ENCODE measurements at places on chromosomes 6 and 20.

DNA sequence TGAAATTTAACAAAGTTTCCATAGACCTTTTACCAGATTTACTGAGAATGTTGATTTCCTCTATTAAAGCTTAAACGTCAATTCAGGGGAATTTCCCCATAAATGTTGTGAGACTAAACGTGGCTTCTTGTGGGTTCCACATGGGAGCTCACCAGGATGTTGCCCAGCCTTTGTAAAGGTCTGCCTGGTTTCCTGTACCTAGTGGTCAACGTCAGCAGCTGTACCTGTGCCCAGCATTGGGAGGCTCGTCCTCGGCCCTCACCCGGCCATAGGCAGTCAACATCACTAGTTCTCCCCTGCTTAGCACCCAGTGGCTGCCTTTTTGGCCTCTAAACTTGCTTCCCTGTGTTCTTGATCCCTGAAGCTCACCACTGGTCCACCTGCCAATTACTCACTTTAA is 22.1 kb upstream of the CD83 start:
- DNase-seq: no peak

DNA sequence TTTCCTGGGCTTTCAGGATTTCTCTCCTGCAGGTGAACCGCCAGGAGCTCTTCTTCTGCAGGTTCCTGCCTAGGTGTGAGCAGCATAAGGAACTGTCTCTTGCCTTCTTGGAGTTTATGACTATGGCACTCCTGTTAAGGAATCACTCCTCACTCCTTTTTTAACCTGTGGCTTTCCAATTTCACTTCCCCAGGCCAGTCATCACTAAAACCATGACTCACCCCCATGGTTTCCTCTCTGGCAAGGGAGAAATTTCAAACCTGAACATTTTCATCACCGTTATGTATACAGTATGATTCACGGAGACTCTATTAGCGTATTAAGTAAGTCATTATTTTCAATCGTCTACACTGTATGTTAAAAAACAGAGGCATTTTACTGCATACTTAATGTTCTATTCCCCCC is 78.2 kb upstream of the ARID1B start:
- DNase-seq: peak; percentile 13

- peak; percentile 5 for DNase-seq
Observed at GRCh38 chr6:156410649-156411048, 366.5 kb upstream of the ARID1B start.

- DNase-seq: no peak
Observed at GRCh38 chr20:24488064-24488799, 18.8 kb downstream of the SYNDIG1 start.

- DNase-seq: no peak
Observed at GRCh38 chr6:128482642-128483041, 37.8 kb downstream of the PTPRK start.

DNA sequence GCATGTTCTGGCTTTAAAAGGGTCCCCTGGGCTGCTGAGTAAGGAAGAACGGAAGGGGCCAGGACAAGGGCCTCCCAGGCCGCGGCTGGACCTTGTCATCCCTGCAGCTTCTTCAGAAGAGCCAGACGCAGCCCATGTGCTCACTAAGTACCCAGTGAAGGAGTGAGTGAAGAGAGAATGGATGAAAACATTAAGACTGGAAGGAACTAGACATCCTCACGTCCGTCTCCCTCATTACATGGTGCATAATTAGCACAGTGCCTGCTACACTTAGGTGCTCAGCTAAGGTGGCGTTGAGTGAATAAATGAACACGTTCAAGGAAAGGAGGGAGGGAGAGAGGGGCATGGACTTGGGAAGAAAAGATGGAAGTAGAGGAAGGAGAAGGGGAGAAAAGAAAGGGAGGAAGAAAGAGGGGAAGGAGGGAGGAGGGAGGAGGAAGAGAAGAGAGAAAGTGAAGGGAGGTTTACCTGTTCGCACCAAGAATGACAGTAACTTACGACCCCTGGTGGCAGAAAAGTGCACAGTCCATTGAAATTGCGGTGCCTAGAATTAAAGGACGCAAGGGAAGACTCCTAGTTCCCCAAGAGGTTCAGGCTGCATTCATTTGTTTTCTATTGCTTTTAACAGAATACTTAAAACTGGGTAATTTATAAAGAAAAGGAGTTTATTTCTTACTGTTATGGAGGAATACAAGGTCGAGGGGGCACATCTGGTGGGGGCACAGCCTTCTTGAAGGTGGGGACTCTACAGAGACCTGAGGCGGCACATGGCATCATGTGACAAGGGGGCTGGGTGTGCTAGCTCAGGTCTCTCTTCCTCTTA is 8.0 kb downstream of the TP53RK start:
- peak; percentile 61 for DNase-seq

GRCh38 chr6:74870403-74870802 is 335.4 kb downstream of the COL12A1 start:
- DNase-seq: no peak

Data from adipocyte (in vitro differentiated cells).